NCI-H526 treated with DMSO at 0.1 percent for 48 hours (cell line): ENCODE measurements at places on chromosomes 6 and 20.

DNA sequence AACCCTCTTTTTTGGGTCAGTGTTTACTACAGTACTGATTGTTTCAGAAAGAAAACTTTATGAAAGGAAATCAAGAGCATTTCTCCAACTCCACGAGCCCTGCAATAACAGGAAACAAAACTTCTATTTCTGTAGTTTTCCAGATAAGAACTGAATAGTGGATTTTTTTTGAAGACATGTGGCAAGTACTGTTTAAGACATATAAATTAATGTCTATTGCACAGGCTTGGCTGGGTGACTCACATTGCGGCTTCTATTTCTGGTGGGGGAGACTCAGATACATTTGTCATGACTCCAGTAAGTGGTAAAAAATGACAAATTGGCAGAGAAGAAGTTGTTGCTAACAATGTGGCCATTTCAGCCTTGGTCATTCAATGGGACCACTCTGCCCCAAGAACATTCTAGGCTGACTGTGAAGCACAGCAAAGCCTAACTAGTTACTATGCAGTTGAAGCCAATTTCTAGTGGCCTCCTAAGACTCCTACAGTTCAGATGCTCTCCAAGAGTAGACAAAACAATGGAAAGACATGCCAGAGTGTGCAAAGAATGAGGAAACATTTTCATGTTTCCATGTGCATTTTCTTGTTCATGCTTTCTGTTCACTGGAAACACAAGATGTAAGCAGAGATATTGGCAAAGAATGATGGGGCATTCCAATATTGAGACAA lies 200.9 kb downstream of the EDN1 start:
- no peak for DNase-seq

GRCh38 chr6:41637194-41638001 lies 870 bp upstream of the MDFI start:
- DNase-seq, result no peak

DNA sequence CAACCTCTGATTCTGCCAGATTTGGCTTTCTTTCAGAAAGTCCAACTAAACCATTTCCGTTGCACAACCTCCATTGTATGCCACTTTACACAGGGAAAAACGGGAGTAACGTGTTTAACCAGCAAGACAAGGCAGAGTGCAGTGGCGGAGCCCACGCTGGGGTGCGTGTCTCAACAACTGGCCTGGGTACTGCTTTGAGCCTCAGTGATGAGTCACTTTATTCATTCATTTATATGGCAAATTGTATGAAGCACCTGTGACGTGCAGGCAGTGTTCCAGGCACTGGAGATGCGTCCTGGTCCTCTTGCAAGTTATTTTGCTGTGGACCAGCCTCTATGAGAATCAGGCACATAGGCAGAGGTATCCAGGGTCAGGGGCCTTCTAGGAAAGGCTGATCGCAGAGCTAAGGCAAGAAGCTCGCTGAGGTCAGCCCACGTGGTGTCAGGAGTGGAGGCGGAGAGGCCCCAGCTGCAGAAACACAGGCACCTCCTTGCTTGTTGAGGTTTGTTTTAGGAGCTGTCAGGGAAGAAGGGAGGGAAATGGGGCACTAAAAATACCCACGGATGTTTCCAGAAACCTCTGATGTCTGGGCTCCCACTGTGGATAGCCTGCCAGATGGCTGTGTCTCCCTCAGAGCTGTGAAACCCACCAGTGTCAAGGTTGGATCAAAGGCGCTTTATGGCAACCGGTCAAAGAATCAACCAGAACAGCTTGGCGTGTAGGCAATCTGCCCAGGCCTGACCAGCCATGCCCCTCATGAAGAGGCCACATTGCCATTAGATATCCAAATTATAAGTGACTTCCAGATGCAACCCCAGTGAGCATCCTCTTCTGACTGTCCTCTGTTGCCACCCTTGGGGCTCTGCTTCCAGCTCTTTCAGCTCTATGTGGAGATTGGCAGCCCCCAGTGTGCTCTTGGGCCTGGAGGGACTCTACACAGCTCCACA lies 157.2 kb downstream of the CD83 start:
- no peak for DNase-seq

DNA sequence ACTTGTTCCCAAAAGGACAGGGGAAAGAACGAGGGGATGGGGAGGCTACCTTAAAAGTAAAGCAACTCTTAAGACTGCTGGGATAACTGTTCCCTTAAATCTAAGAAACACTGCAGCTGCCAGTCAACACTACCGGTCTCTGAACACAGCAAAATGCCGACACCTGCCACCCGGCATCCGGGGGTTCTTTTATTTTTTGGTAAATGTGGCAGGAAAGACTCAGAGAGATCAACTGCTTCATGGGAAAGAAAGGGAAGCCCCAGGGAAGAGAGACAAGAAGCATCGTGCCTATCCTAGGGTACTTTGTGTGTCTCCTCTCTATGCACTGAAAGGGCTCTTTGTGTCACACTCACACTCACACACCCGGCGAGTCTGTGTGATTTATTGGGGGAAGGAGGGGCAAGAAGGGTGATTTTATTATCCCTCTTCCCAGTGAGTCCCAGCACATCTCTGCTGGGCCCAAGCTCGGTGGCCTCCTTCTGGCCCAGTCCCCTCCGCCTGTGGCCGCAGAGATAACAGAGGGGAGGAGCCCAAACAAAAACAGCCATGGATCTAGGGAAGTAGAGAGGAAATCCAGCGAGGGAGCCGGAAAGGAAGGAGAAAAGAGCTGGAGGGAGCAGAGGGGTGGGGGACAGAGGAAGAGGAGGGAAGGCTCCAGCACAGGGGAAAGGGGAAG lies 1.4 kb downstream of the FYN start:
- DNase-seq, result peak; percentile 37

- no peak for DNase-seq
Measured at GRCh38 chr6:474453-475185, 83.1 kb downstream of the IRF4 start.

- no peak for DNase-seq
Measured at GRCh38 chr20:48287552-48288170, 502.4 kb upstream of the SULF2 start.

DNA sequence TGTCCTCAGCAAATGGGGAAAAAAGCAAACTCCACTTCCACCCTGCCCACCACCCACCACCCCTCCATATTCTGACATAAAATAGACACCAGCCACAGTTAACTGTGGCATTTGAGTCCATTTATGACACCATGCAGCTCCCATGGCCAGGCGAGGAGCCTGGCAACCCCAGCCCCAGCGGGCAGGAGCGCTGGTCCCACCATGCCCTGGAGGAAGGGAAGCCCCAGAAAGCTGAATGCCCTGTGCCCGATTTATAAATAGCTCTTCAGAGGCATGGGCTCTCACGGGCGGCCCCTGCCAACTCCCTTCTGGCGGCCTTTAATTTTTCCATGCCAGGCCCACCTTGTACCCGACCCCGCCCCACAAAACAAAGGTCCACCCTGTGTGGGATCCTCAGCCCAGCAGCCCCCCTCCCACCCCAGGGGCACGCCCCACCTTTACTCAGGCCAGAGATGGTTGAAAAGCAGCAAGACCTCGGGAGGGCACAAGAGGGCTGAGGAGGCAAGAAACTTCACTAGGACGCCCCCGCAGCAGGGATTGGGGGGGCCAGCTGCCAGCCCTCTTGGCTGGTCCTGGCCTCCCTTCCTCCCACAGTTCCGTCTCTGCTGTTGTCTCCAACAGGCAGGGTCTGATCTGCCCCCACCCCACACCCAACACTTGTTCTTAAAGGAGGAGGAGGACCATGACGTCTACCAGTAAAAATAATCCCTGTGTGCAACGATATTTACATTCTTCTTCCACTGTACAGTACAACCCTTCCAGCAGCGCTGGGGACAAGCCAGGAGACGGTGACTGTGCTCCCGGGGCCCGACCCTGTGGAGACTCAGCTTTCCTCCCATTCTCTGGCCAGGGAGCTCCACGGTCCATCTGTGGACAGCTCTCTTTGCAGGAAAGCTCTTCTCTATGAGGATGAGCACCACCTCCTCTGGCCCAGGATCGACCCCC lies 115.6 kb upstream of the CDYL start:
- no peak for DNase-seq

DNA sequence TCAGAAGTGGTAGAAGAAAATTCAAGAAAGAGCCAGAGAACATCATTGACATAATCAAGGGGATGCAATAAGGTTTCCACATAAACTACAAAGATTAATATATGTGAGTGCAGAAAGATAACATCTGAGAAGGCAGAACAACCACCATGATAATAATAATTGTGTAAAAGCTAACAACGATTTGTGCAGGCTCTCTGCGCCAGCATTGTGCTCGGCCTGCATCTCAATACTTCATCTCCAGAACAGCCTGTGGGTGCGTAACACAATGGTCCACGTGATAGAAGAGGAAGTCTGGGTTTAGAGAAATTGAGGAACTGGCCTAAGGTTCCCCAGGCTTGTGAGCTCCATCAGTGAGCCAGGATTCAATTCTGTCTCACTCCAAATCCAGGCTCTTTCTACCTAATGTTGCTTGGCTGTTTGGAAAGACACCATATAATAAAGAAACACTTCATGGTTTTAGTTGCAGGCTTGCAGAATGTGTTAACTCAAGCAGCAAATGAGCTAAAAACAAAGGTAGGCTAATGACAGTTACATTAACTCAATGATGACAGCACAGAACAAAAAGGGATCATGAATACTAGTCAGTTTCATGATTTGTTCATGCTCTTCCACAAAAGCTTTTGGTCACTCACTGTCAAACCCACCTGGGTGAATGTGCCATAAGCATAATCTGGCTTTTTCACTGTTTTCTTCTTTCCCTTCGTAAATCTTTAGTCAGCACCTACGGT lies 71.2 kb downstream of the LY86 start:
- DNase-seq, result no peak

DNA sequence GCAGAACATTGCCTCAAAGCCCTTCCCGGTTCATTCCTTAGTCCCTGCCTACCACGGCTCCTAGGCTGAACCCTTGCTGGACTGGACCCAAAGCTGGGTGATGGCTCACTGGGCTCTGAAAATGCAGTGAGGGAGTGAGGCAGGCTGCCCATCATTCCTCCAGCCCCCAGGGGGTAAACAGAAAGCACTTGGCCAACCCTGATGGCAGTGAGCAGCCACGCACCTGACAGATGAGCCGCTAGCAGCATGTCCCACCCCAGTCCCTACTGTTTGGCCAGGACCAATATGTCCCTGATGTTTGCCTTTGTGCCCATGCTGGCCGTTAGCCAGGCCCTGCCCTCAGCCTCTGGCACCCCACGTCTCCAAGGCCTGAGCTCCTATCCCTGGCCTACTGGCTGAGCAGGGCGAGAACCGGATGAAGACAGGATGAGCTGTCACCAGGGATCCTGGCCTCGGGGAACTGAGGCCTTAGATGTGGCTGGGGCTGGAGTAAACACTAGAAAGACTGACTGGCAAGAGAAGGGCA lies 19.4 kb upstream of the BAK1 start:
- no peak for DNase-seq

GRCh38 chr6:164200071-164200470 lies 785.6 kb downstream of the QKI start:
- DNase-seq, result no peak

DNA sequence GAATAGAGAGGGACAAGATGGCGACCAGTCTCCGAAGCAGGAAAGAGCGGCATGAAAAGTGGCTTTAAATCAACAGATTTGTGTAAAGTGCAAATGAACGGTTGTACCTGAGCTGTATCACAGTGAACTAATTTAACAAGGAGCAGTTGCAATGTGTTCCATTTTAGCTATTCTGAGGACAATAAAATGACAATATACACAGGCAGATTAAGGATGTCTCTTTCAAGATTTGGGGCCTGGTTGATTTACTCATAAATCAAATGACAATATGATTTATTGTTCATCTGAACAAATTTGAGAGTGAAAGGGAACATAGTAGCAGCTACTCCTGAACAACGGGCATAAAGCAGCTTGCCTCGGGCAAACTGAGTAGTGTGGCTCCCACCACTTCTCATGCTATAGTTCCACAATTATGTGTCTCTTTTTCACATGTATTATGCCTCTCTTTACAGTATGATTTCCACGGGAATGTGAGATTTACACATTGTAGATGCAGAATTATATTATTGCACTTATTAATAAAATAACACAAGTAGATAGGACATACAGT lies 204.1 kb upstream of the AGPAT4 start:
- DNase-seq, result no peak

DNA sequence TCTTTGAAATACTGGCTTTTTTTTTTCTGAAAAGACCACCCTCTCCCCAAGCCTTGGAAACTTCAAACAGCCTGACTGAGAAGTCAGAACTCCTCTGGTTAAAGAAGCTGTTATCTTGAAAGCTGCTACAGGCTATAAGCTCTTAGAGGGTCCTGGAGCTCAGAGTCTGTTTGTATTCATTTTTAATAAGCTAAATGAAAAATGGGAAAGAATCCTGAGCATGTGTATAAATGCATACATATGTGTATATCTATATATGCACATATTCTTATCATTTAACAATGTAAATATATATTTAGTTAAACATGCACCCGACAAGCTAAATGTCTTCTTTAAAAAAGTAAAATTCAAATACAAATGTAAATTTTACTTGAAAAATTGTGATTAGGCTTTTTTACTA lies 494.9 kb upstream of the POU3F2 start:
- DNase-seq, result no peak

DNA sequence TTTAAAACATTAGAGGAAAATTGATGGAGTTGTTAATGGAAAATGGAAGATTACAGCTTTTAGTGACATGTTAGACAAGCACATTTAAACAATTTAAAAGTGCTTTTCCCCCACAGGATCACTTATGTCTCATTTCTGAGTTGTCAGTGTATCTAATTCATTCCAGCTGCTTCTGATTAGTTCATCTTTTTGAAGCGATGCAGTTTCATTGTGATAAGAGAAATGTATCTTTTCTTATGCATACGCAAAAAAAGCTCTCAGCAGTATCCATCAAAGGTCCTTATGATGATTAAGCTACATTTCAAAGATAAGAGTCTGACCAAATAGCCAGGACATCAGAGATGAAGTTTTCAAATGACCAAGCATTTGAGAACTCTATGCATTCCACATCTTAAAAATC lies 572.6 kb upstream of the SYNCRIP start:
- DNase-seq, result no peak

DNA sequence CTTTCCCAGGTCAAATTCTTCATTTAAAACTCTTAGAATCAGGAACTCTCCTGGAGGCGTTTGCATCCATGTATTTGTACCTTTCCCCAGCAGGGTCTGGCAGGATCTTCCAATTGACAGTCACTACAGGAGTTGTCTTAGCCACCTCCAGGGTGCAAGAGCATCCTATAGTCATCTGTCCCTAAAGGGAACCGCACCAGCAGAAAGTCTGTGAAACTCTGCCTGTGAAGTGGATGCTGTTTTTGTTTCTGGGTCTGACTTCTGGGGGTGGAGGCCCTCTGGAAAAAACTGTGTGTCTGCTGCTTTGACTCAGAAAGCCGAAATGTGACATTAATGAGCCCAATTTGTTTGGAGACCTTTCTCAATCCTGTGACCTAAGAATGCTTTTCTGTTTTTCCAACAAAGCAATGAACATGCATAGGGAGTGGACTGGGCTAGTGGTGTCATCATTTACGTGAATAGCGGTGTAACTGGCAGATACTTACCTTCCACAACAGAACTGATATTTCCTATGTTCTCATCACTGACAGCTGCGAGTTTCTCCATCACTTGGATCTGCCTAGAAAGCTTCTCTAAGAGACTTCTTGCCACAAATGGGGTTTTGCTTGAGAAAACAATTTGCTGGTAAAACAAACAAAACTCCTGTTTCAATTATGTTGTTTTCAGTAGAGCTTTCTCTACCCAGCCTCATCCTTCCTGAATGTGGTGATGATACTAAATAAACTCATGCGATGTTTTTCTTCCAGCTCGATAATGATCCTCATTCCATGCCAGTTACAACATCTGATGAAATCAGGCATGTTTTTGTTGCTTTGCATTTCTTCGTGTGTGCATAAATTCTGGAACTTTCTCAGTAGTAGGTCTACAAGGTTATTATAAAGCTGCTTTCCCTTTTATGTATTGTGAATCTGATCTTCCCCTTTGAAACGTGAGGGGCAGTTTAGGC lies 33.3 kb upstream of the ARMH2 start:
- DNase-seq, result no peak

- DNase-seq, result no peak
Measured at GRCh38 chr6:42961020-42961470, 491 bp downstream of the GNMT start.
